CD4-positive, alpha-beta T cell treated with Interferon gamma for 1 hour (primary cell): ENCODE measurements at places on chromosomes 2 and 18.

- DNase-seq, result peak; percentile 44
Measured at GRCh38 chr18:50194631-50195532, at the start of gene MYO5B. Gene MYO5B (minus strand): TSS chr18:50195147. CDS start chr18:50194793, 354 bp downstream.

GRCh38 chr2:217614498-217614897 is 388.3 kb downstream of the TNS1 start:
- DNase-seq, result no peak

DNA sequence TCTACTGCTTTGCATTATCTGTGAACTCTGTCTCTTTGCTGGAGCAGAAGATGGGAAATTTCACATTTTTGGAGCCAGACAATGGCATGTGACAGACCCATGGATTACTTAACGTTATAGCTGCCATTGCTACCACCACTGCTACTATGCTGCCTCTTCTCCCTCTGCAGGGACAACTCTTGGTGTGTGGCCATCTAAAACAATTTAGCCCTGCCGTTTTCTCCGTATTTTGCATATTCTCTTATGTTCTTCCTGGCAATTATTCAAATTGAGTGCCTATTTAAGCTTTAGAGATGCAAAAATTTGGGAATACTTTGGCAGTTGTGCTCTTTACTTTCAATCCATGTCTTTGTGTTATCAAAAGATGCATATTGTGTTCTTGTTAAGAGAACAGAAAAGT is 386.8 kb downstream of the XIRP2 start:
- DNase-seq, result no peak

GRCh38 chr2:95165030-95165370 is 609 bp upstream of the ZNF2 start:
- DNase-seq, result no peak

GRCh38 chr18:63292831-63293683 is 26.5 kb downstream of the BCL2 start:
- DNase-seq, result peak; percentile 35
